ENCODE measurements at places on chromosomes 6 and 20.

- DNase-seq: no peak
Observed at GRCh38 chr20:45782890-45783289, 8.8 kb downstream of the WFDC3 start.

- no peak for DNase-seq
Observed at GRCh38 chr20:34952671-34953070, 2.9 kb downstream of the GSS start.

GRCh38 chr20:57220337-57221145, 45.9 kb downstream of the BMP7 start:
- no peak for DNase-seq

GRCh38 chr6:136641166-136641565, 90.9 kb upstream of the MAP7 start:
- DNase-seq: no peak

- DNase-seq: no peak
Observed at GRCh38 chr6:155100087-155100486, 105.0 kb downstream of the TIAM2 start.

GRCh38 chr6:112367628-112368027, 20.5 kb downstream of the RFPL4B start:
- no peak for DNase-seq

GRCh38 chr6:127446356-127446755, 12.8 kb downstream of the KIAA0408 start:
- no peak for DNase-seq

- DNase-seq: no peak
Observed at GRCh38 chr6:53112871-53113270, 35.8 kb downstream of the GCM1 start.

DNA sequence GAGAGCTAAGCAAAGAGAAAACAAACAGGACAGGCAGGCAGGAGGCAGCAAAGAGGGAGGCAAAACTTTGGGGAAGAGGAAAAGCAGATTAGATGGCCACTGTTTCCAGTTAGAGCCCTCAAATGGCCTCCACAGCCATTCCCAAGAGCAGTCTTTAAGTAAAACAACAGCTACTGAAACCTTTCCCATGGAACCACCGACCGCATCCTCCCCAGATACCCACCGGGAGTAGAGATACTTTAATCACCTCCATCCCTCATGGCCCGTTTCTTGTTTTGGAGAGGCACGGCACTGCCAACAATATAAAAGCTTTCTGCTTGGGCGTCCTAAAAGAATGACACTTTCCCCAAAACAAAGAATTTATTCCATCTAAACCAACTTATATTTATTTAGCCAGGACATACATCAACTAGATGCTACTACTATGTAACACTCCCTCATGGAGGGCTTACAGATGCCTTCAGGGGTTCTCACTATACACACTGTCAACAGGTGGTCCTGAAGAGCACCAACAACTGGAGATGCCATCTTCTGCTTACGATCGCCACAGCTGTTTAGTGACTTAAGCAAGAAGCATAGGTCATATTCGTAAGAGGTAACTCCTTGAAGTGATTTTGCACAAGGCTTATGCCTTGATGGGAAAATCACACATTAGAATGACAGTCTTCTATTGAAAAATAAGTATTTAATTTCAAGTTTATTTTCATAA, 43.4 kb downstream of the CNKSR3 start:
- no peak for DNase-seq

- no peak for DNase-seq
Observed at GRCh38 chr20:15446373-15446772, 1109.0 kb upstream of the FLRT3 start.

GRCh38 chr6:30844118-30844535, 40.2 kb upstream of the DDR1 start:
- no peak for DNase-seq

GRCh38 chr20:23370274-23370673, 8.3 kb downstream of the GZF1 start:
- no peak for DNase-seq

GRCh38 chr6:2853769-2854395, 12.2 kb upstream of the SERPINB1 start:
- DNase-seq: peak; percentile 59

- no peak for DNase-seq
Observed at GRCh38 chr20:32639284-32639683, 34.5 kb downstream of the C20orf203 start.

DNA sequence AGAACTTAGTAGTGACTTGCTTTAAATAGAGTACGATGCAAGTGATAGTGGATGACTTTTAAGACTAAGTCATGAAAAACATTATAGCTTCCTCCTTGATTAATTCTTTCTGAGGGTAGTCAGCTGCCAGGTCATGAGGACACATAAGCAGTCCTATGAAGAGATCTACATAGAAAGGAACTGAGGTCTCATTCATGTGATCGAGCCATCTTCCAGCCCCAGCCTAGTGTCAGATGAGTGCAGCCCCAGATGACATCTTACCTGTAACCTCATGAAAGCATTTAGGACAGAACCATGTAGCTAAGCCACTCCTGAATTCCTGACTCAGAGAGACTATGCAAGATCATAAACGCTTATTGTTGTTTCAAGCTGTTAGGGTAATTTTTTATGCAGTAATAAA, 67.7 kb downstream of the AK9 start:
- DNase-seq: no peak

DNA sequence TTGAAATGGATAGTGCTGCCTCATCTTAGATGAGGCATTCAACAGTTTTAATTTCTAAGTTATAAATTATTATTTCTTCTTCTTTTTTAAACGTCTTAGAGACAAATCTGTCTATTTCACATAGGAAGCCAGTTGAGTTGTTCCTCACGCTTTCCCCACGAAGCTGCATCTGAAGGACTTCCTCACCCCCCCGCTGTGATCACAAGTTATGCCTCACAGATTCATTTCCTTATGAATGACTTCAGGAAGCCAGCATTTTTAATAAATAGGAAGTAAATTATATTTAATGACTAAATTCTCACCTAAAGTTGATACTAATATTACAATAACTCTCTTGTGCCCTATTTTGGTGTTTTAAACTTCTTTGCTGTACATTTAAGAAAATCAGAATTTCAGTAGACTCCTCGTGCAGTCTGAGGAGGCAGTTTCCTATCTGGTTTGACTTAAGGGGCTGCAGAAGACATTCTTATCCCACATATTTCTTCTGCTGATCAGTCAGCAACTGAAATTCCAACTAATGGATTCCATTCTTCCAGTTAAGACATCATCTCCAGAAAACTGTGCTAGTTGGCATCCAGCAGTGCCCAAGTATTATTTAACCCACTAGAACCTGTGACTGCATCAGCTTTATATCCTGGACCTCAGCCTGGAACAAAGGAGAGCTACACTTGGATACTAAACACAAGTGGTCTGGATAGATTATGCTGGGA, 182.7 kb upstream of the CCN2 start:
- DNase-seq: no peak

DNA sequence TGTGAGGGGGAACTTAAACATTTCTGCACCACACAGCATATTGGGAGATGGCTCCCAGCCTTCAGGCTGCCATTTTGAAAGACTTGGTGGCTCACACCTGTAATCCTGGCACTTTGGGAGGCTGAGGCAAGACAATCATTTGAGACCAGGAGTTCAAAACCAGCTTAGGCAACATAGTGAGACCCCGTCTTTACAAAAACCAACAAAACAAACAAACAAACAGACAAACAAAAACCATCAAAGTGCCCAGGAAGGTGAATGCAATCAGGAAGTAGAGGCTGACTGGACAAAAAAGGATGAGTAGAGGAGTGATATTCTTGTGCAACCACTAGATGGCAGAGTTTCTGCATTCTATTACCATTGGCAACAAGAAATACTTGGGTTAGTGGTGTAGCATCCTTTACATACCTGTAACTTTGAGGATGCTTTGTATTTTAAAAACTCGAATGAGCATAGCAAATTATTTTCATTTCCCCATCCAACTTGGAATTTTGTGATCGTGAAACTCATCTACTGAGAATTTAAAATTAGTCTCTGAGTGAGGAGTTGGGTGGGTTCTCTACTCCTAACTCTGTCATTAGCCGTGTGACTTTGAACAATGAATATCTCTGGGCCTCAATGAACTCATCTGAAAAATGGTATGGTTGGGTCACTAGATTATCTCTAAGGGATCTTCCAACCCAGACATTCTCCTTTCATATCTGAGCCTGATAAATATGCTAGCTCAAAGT, 84.4 kb downstream of the CRYBG1 start:
- peak; percentile 72 for DNase-seq

GRCh38 chr6:75946146-75946831, 126.2 kb downstream of the IMPG1 start:
- no peak for DNase-seq

DNA sequence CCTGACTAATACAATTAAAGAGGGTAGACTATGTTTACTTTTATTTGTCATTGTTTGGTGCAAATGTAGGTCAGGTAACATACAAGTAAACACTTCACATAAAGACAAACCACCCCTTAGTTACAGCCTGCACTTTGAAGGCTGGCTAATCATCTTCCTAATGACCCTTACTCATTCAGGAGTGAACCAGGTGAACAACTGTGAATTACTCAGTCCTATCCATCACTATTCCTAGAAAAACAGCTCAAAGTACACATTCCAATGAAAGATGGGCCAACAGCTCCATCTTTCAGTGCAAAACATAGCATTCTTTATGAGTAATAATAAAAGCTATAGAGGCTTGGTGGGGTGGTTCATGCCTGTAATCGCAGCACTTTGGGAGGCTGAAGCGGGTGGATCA, 78.2 kb downstream of the FRK start:
- DNase-seq: no peak

DNA sequence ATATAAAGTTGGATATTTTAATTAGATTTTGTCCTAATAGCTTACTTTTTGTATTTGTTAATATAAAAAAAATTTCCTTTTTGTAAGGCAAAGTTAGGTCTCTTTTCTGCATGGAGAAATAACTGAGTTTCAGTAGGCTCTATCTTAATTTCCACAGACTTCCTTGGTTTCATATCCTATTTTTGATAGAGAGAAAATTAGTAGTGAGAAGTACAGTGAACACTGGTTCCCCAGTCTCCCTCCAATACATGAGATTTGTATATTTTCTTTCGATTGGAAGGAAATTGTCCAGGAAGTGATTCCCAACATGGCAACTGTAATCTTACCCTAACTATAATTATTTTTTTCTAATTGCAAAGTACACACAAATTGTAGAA, 26.4 kb downstream of the TRIM27 start:
- DNase-seq: no peak

DNA sequence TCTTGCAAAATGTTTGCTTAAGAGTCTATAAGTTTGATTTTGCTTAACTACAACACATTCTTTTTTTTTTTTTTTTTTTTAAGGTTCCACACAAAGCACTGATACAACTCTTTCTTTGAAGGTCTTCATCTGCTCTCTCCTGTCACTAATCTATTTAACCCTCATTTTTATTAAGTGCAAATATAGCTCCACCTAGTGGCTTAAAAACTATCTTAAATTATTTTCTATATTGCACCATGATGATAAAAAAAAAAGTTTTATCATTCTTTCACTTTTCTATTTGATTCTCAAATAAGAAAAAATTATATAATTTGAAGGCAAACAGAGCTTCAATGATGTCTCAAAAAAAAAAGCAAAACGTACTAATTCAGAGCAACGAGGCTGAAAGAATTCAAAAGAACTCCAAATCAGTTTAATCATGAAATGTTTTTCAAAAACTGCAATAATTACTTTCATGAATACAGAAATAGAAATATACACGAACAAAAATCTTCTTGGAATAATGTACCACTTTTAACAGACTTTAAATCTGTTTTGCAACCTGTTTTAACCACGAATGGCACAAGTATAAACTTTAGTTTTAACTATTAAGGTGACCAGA, 12.8 kb downstream of the ESF1 start:
- DNase-seq: no peak

DNA sequence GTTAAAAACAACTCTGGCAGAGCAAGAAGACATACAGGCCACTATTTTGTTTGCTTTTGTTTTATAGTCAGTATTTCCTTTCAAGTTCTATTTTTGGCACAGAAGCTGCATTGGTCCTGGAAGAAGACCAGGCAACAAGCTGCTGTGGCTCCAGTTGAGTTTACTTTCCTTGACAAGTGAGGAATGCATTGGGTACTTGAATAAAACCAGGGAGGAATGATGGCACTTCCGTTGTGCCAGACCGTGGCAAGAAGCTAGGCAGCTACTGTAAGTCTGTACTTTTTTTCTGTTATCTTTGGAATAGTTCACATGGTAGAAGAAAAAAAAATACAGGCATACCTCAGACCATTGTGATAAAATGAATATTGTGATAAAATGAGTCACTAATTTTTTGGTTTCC, 66.3 kb downstream of the NCOA3 start:
- DNase-seq: no peak

GRCh38 chr6:134132494-134133141, 80.2 kb upstream of the SLC2A12 start:
- DNase-seq: no peak

DNA sequence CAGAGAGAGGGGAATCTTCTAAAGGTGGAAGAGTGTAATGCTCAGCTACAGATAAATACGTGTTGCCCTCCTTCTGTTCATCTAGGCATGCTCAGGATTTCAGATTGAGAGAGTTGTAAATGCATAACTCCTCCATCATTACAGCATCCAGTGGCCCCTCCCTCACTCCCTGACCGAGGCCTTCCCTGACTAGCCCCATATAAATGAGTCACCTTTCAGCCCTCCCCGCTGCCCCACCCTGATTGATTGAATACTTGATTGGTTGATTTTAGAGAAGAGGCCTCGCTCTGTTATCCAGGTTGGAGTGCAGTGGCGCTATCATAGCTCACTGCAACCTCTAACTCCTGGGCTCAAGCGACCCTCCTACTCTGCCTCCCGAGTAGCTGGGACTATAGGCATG, 193.7 kb downstream of the EYA2 start:
- DNase-seq: no peak

- no peak for DNase-seq
Observed at GRCh38 chr6:14819840-14820420, 425.9 kb upstream of the JARID2 start.

- DNase-seq: no peak
Observed at GRCh38 chr6:108697561-108698161, 136.9 kb downstream of the FOXO3 start.

DNA sequence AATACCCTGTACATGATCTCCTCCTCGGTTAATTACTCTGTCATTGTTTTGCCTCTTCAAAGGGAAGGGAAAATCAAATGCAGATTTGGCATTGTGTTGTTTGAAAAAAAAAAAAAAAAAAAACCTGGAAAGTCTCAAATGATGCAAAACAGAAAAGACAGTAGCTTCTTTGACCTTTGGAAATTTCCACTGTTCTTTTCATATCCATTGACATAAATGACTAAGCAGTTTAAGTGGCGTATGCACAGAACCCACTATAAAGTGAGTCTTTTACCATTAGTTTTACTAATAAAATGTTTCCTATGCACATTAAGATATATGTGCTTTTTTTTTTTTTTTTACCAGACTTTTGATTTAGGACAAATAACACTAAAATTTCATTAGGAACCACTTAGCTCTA, 704.3 kb downstream of the TFAP2A start:
- no peak for DNase-seq

- no peak for DNase-seq
Observed at GRCh38 chr6:53671111-53671510, 5.6 kb upstream of the KLHL31 start.

DNA sequence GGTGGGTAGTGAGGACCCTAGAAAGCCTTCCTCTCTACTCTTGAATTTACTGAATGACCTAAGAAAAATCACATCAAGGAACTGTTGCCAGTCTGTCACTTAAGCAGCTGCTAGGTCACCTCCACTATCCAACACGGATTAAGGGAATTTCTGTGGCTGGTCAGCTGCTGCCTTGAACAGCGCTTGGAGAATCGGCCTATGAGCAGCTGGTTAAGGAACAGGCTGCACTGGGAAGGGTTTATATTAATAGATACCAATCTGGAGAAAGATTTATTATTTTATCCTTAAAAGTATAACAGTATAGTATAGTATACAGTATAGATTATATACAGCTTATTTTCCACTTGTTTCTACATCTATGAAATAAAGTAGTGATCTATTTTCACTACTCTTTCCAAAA, 6.5 kb downstream of the PTPRK start:
- DNase-seq: no peak

Data from GM13977 (cell line).